Naive B cell (primary cell): ENCODE measurements at places on chromosomes 3 and 15. TPM values are rescaled to one million over a fixed set of nuclear protein-coding genes. Genes with fewer than 3 reads are reported as not detected.

EMC7 gene
- polyA plus RNA-seq: 99.4 TPM

DNA sequence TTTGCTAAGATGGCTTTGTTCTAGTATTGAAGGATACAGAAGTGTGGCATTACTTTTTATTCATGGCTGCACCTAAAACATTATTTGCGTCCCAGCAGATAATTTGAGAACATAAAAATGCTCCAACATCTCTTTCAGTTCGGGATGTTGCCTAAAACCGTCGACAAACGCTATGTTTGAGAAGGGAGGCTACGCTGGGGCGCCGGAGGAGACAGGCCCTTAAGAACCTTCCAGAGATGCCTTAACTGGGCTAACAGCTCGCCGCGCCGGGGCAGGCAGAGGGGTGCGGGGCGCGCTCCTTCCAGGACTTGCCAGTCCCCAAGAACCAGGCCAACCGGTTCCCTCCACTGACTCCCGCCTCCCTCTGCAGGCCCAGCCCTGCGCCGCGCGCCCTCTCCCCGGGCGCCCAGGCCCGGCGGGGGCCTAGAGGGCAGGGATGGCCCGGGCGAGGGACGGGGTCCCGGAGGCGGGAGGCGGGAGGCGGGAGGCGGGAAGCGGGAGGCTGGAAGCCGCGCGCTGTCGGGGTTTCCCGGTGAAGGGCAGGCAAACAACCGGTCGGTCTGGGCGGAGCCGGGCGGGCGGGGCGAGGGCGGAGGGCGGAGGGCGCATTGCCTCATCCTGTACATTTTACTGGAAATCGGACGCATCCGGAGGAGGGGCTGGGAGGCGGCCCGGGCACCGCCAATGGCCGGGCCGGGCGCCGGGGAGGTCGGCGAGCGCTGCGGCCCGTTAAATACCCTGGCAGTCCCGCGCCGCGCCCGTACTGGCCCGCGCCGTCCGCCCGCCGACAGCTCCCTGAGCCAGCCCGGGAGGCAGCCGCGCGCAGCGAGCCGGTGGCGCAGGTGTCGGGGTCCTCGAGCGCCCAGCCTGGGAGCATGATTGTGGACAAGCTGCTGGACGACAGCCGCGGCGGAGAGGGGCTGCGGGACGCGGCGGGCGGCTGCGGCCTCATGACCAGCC lies at the start of gene NFKBIZ:
Gene NFKBIZ, plus strand, starts transcription at position 761 of the 960 bp plus-strand sequence. Its CDS starts 115 bp downstream, at position 876.
- peaks cover 49% of the 10 kb centered on the region for H3K4me1 ChIP-seq
- H3K4me3 ChIP-seq: peak within 1 kb of the TSS; percentile 99
- no peaks in the 10 kb centered on the region for H3K27me3 ChIP-seq
- peak within 1 kb of the TSS; percentile 92 for H3K27ac ChIP-seq
- peak; percentile 85 for DNase-seq
- H3K36me3 ChIP-seq: peaks cover 26% of the 10 kb centered on the region

DNA sequence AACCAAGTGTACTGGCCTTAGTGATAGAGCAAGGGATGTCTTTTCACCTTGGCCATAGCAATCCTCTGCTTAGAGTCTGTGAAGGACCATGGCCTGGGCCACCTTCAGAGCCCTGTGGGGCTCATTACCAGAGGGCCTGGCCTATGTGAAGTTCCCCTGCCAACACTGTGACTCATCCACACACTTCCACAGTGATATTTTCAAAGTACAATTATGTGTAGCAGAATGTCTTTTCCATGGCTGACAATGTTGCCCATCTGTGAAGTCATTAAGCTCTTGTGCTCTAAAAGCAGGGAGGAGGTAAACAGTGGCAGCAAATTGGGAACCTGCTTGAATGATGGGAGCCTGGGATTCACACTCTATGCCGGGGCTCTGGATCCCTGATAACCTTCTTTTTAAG lies 12.2 kb upstream of the CACNA1D start:
- no peak overlapping the region for H3K4me3 ChIP-seq
- H3K36me3 ChIP-seq: no peaks in the 10 kb centered on the region
- H3K27ac ChIP-seq: no peak overlapping the region
- H3K4me1 ChIP-seq: no peaks in the 10 kb centered on the region
- no peak for DNase-seq
- H3K27me3 ChIP-seq: peaks cover 30% of the 10 kb centered on the region

AQP9 gene
- polyA plus RNA-seq: not detected

- no peaks in the 10 kb centered on the region for H3K4me1 ChIP-seq
- no peak overlapping the region for H3K4me3 ChIP-seq
Observed at GRCh38 chr3:17352620-17353019, 389.8 kb downstream of the TBC1D5 start.

DNA sequence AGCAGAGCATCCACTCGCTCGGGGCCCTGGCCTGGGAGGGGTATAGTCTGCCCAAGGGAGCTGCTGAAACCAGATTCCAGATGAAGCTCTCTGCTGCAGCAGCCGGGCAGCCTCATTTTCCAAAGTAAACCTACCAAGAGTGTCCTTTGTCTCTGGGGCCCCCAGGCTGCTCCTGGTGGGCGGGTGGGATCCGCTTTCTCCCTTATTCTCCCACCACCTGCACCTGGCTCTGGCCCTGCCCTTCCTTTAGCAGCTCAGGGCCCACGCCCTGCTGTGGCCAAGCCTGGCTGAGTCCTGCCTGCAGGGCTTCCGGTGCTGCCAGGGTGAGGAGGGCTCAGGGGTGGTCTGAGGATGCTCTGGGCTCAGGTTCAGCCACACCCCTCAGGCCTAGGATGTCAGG lies 13.0 kb downstream of the SCN5A start:
- H3K27ac ChIP-seq: no peak overlapping the region
- no peaks in the 10 kb centered on the region for H3K4me1 ChIP-seq
- H3K4me3 ChIP-seq: no peak overlapping the region
- peaks cover 21% of the 10 kb centered on the region for H3K27me3 ChIP-seq
- no peak for DNase-seq

DNA sequence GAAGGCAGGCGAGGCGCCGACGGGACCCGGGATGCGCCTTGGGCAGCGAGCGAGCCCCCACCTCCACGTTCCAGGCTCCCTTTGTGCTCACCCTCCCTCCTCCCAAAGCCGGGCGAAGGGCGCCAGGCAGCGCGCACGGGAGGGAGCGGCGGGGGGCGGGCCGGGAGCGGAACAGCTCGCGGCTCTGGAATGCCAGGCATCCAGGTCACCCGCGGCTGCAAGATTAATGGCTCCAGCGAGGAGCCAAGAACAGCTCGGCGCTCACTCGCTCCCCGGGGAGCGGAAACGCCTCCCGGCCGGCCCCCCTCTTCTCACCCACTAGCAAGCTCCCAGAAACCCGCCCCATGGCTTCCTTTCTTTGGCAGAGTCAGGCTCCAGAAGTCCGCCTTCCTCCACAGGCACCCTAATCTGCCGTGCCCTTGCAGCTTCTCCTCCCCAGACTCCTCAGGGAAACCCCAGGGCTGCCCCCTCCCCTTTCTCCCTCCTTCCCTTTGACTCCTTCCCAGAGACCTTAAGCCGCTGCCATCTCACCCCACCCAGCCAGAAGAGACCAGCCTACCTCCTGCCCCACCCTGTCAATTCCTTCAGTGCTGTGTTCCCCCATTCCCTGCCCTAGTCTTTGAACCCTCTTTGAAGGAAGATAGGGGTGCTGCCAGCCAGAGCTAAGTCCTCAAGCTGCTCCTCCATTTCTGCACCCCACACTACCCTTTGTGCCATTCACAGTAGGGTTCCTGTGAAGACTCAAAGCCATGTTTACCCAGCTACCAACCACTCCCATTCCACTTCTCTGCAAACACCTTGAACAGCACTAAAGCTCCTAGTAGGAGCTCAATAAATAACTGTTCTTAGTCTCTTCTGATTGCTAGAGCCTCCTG lies 9.9 kb downstream of the AMOTL2 start:
- peaks cover 23% of the 10 kb centered on the region for H3K27me3 ChIP-seq
- H3K36me3 ChIP-seq: peaks cover 13% of the 10 kb centered on the region
- peak overlapping the region; percentile 0 for H3K4me3 ChIP-seq
- no peak for DNase-seq

- H3K4me1 ChIP-seq: peaks cover 4% of the 10 kb centered on the region
- H3K4me3 ChIP-seq: no peak overlapping the region
- H3K27me3 ChIP-seq: peaks cover 14% of the 10 kb centered on the region
- no peak for DNase-seq
- H3K36me3 ChIP-seq: no peaks in the 10 kb centered on the region
- H3K27ac ChIP-seq: no peak overlapping the region
Observed at GRCh38 chr3:189236352-189236751, 64.6 kb downstream of the TPRG1 start.

DNA sequence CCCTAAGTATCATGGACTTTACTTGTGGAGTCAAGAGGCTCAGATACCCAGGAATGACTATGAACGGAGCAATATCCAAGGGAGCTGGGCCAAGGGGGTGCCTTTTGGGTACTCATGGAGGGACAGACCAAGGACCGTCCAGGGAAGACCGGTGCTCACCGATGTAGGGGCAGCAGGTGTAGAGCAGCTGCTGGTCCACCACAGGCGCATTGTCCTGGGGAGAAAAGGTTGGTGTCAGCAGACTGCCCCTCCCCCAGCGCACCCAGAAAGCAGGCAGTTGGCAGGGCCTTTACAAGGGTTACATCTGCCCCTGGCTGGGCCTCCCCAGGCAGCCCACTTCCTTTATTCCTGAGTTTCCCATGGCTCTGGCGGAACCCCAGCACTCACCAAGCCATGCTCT lies 7.5 kb downstream of the CDAN1 start:
- no peaks in the 10 kb centered on the region for H3K27me3 ChIP-seq
- peaks cover 3% of the 10 kb centered on the region for H3K4me1 ChIP-seq
- H3K36me3 ChIP-seq: no peaks in the 10 kb centered on the region
- H3K4me3 ChIP-seq: no peak overlapping the region

DNA sequence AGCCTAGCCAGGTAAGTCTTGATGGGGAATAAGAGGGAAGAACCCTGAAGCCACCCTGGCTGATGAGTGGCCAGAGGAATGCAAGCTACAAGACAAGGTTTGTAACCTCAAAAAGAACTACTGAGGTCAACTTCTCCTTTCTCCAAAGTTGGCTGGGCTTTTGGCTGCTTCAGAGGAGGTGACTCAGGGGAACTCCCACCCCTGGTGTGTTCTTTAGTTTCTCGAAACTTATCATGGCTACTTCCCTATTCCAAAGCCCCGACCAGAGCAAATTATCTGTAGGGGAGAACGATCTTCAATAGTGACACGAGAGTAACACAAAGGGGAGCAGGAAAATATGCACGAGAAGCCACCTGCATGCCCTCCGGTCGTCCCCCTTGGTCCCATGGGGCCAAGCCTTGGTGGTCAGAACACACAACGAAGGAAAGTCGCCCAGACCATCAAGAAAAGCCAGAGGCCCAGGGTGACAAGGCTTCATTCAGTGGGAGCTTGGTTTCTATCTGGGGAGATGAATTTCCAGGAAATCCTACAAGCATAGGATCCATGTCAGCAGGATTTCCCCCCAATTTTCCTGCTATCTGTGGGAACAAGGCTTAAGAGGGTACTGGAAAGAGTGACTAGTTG lies 6.5 kb upstream of the BCL2A1 start:
- H3K36me3 ChIP-seq: no peaks in the 10 kb centered on the region
- H3K4me3 ChIP-seq: peak overlapping the region; percentile 21
- peak overlapping the region; percentile 94 for H3K27ac ChIP-seq
- H3K27me3 ChIP-seq: peaks cover 14% of the 10 kb centered on the region
- peak; percentile 74 for DNase-seq

GRCh38 chr15:99578809-99579208 lies 13.0 kb downstream of the MEF2A start:
- no peak overlapping the region for H3K4me3 ChIP-seq
- H3K27ac ChIP-seq: peak overlapping the region; percentile 51
- H3K4me1 ChIP-seq: peaks cover 81% of the 10 kb centered on the region

DNA sequence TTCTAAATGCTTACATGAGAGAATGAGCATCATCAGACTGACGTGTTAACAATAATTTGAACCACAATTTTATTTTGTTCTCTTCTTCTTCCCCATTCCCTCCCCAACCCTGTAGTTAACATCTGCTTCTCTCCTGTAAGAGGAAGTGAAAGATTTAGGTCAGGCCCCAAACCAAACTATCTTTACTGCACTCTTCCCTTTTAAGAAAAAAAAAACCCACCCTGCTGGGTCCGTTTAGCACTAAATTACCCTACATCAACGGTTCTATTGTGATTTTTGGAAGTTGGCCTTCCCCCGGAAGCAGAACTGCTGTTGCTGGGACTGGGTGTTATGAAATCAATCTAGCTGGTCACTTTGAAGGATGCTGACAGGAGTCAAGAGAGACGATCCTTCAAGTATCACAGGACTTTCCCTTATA lies 49.4 kb downstream of the NFKBIZ start:
- peak overlapping the region; percentile 97 for H3K27ac ChIP-seq
- peaks cover 35% of the 10 kb centered on the region for H3K4me1 ChIP-seq
- DNase-seq: peak; percentile 84
- no peaks in the 10 kb centered on the region for H3K36me3 ChIP-seq

- peaks cover 4% of the 10 kb centered on the region for H3K36me3 ChIP-seq
- no peak overlapping the region for H3K4me3 ChIP-seq
- H3K27me3 ChIP-seq: peaks cover 3% of the 10 kb centered on the region
- no peaks in the 10 kb centered on the region for H3K4me1 ChIP-seq
- no peak overlapping the region for H3K27ac ChIP-seq
- no peak for DNase-seq
Observed at GRCh38 chr3:43038010-43038409, 58.9 kb downstream of the GASK1A start.

DNA sequence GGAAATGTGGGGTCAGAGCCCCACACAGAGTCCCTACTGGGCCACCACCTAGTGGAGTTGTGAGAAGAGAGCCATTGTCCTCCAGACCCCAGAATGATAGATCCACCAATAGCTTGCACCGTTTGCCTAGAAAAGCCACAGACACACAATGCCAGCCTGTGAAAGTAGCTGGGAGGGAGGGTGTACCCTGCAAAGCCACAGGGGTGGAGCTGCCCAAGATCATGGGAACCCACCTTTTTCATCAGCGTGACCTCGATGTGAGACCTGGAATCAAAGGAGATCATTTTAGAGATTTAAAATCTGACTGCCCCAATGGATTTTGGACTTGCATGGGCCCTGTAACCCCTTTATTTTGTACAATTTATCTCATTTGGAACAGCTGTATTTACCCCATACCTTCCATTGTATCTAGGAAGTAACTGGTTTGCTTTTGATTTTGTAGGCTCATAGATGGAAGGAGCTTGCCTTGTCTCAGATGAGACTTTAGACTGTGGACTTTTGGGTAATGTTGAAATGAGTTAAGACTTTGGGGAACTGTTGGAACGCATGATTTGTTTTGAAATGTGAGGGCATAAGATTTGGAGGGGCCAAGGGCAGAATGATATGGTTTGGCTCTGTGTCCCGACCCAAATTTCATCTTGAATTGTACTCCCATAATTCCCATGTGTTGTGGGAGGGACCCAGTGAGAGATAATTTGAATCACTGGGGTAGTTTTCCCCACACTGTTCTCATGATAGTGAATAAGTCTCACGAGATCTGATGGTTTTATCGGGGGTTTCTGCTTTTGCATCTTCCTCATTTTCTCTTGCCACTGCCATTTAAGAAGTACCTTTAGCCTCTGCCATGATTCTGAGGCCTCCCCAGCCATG lies 49.0 kb downstream of the CD200 start:
- peaks cover 78% of the 10 kb centered on the region for H3K4me1 ChIP-seq
- H3K4me3 ChIP-seq: no peak overlapping the region
- H3K27me3 ChIP-seq: no peaks in the 10 kb centered on the region
- H3K36me3 ChIP-seq: peaks cover 14% of the 10 kb centered on the region
- H3K27ac ChIP-seq: peak overlapping the region; percentile 6
- no peak for DNase-seq

TIMMDC1 gene
- 63.4 TPM for polyA plus RNA-seq

- no peak for DNase-seq
- H3K4me3 ChIP-seq: no peak overlapping the region
- H3K4me1 ChIP-seq: no peaks in the 10 kb centered on the region
- H3K36me3 ChIP-seq: peaks cover 44% of the 10 kb centered on the region
- H3K27me3 ChIP-seq: no peaks in the 10 kb centered on the region
- H3K27ac ChIP-seq: no peak overlapping the region
Observed at GRCh38 chr3:126005951-126006350, 37.0 kb downstream of the ROPN1B start.

- no peak for DNase-seq
- H3K4me1 ChIP-seq: peaks cover 41% of the 10 kb centered on the region
Observed at GRCh38 chr3:13072600-13073325, 466 bp downstream of the IQSEC1 start.

- H3K36me3 ChIP-seq: no peaks in the 10 kb centered on the region
- H3K27ac ChIP-seq: no peak overlapping the region
- no peak for DNase-seq
- no peaks in the 10 kb centered on the region for H3K27me3 ChIP-seq
Observed at GRCh38 chr3:101123081-101123480, 129.9 kb upstream of the ABI3BP start.
